Suppressor macrophage treated with lipopolysaccharide for 4 hours (primary cell): ENCODE measurements at places on chromosomes 5 and 9.

- DNase-seq = no peak
Observed at GRCh38 chr5:112196584-112196983, 222.5 kb downstream of the EPB41L4A start.

DNA sequence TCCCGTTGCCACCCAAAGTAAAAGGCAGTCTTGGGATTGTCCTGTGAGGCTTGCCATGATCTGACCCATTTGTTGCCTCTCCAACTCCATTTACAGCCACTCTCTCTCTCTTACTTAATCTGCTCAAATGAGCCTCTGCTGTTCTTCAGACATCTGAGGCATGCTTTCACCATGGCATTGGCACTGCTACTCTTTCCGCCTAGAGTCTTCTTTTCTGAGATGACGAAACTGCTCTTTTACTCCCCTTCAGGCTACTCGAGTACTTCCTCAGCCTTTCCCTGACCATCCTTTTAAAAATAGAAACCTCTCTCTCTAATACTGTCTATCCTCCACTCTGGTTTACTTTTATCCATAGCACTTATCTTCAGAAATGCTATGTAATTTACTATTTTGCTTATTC lies 9.0 kb downstream of the FOCAD start:
- DNase-seq = peak; percentile 8

- DNase-seq = no peak
Observed at GRCh38 chr5:95163079-95163478, 121.8 kb downstream of the MCTP1 start.

GRCh38 chr5:136190091-136190720 lies 2.8 kb downstream of the SMIM32 start:
- no peak for DNase-seq

- DNase-seq = no peak
Observed at GRCh38 chr5:134976841-134977240, 9.1 kb downstream of the CATSPER3 start.

GRCh38 chr5:168165221-168165914 lies 126.1 kb upstream of the WWC1 start:
- DNase-seq = no peak

DNA sequence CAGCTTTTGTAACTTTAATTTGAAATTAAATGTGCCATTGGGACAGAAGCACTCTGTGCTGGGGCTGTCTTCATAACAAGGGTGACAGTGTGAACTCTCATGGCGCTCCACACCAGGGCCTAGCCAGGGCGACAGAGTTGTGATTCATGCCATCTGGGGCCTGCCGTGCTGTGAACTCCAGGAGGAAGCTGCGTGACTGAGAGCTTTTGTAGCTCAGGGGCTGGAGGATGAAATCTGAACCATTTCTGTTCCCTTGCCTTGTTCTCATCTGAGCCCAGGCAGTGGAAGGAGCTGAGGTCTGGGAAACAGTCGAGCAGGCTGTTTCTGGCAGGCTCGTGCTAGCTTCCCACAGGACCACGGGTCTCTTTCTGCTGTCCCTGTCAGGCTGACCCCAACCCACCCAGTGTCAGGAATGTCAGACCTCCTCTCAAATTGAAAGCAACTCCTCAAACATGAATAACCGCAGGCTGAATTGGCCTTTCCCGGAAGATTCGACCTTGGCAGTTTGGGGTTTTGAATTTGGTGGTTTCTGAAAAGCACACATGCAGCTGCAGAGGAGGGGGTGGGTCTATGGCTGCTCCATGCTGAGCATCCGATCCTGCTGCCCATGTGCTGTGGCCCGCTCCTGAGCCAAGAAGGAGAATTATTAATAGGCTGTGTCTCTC lies 69.2 kb upstream of the RPS23 start:
- no peak for DNase-seq

DNA sequence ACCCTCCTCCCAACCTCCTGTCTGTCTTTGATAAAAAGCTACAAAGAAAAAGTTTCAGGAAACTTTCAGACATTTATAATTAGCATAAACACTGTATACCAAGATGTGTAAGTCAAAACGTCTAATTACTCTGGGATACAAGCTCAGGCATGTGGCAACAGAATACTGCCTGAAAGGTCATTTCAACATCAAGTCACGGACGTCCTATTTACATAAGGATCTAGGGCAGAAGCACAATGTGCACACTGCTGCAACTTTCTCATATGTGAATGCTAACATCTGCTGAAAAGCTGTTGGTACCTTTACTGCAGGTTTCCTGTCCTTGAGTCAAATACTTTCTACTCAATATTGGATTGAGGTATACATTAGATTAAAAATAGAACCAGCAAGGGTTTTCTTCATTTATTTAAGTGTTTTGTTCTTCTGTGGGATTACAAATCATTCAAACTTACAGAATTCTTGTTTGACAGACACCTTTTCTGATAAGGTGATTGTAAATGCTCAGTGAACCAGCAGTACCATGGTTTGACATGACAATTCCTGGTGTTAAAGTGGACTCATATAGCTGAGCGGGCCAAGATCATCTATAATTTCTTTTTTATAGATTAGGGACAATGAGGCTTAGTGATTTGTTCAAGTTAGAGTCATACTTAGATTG lies 36.8 kb downstream of the ELL2 start:
- DNase-seq = peak; percentile 60

- DNase-seq = peak; percentile 12
Observed at GRCh38 chr5:111135946-111136345, 43.8 kb downstream of the WDR36 start.
